IPS DF 6.9 (cell line): ENCODE measurements at places on chromosomes 2 and 18.

- DNase-seq: no peak
Observed at GRCh38 chr2:181038796-181039195, 58.4 kb downstream of the UBE2E3 start.

- DNase-seq: no peak
Observed at GRCh38 chr2:50466685-50467084, 565.2 kb downstream of the NRXN1 start.

- DNase-seq: no peak
Observed at GRCh38 chr2:70508711-70509462, 44.7 kb downstream of the TGFA start.

- no peak for DNase-seq
Observed at GRCh38 chr2:220779931-220780330, 792.2 kb downstream of the EPHA4 start.

DNA sequence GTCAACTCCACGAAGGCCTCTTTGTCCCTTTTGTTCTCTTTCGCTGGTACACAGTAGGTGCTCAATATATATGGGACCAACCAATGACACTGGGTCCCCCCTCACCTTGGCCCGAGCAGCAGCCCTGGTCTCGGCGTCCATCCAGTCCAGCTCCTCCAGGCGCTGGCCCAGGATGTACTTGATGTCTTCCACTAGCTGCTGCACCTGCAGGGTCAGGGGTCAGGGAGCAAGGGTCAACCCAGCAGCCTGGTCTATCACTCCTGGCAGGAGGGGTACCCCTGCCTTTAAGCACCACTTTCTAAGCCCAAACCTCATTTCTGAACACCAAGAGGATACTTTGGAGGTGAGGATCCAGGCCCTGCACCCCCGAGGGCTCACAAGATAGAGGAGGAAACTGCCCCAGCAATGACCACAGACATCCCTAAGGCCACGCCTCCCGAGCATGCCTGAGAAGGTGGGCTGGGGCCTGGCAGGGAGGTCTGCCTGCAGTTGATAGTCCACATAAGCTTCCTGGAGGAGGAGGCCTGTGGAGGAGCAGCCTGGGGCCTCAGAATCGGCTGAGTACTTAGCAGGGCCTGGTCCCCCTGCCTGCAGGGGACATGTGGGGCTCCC, 4.2 kb downstream of the ECEL1 start:
- DNase-seq: no peak

DNA sequence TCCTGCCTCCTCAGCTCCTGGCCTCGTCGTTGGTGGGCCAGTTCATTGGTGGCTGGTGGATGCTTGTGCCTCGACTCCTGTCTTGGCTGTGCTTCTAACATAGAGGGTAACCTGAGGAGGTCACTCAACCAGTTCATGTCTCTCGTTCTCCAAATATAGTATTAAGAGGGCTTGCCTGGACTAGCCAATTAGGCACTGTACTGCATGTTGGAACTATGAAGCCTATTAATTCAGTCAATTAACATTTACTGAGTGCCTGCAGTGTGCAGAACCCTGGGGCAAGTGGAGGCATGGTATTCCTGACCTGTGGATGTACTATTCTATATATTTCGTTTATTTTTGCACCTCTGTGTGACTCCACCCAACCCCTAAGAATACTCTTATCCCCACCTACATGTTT, 89.9 kb upstream of the PELI1 start:
- no peak for DNase-seq

GRCh38 chr2:112121682-112122254, 16.4 kb upstream of the FBLN7 start:
- no peak for DNase-seq

GRCh38 chr2:100376836-100377235, 40.6 kb downstream of the CHST10 start:
- DNase-seq: no peak

DNA sequence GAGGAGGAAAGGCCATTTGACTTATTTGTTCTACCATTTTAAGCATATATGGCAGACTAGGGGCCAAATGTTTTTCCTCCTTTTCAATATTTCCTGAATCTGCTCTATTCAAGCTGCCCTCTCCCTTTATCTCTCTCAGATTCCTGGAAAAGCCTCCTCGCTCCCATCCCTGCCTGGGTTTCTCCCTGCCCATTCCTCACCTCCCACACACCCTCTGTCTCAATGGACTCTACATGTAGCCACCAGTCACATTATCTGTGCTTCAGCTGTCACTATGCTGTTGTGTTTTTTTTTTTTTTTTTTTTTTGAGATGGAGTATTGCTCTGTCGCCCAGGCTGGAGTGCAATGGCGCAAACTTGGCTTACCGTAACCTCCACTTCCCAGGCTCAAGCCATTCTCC, 22.9 kb downstream of the TYMS start:
- DNase-seq: no peak

DNA sequence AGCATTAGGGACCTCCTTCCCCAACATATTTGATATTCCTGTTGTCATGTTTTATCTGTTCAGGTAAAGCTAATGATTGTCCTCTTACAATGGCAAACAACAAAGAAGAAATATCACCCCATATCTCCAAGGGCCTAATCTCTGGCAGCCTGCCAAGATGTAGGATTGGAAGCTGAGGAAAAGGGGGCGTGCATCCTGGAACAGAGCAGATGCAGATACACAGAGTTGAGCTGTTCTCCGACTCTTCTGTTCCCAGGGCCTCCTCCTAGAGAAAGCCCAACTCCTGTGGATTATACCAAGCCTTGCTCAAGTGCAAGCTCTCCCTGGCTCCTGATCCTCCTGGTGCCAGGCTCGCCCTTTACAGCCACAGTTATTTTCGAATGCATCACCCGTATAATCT, 35.2 kb upstream of the CD207 start:
- no peak for DNase-seq

- no peak for DNase-seq
Observed at GRCh38 chr2:216578325-216578724, 54.9 kb upstream of the IGFBP2 start.

DNA sequence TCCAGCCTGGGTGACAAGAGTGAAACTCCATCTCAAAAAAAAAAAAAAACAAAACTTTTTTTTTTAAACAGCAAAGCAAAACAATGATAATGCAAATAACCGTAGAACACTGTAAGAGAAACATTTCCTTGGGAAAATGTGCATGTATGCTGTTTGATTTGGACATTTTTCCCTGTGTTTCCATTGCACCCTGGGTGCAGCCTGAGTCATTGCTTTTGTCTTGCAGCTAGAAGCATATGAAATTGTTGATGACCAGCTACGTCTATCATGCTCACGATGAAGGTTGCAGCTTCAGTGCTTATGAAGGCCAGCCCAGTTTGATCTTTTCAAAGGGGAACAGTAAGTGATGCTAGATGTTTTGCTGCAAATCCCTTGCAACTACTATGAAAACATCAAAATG, 41.5 kb downstream of the MOGAT1 start:
- no peak for DNase-seq

DNA sequence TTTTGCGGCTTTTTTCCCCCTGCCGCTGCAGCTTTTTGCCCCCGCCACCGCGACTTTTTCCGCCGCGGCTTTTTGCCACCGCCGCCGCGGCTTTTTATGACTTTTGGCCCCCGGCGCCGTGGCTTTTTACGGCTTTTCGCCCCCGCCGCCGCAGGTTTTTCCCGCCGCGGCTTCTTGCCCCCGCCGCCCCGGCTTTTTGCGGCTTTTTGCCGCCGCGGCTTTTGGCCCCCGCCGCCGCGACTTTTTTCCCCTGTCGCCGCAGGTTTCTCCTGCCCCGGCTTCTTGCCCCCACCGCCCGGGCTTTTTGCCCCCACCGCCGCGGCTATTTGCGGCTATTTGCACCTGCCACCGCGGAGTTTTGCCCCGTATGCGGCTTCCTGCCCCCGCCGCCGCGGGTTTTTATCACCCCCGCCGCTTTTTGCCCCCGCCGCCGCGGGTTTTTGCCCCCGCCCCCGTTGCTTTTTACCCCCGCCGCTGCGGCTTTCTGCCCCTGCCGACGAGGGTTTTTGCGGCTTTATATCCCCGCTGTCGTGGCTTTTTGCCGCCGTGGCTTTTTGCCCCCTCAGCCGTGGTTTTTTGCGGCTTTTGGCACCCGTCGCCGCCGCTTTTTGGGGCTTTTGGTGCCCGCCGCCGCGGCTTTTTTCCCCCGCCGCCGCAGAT, 2750.9 kb downstream of the RPIA start:
- DNase-seq: no peak

- DNase-seq: no peak
Observed at GRCh38 chr2:53242090-53242489, 525.5 kb upstream of the CHAC2 start.

GRCh38 chr2:239732666-239733010, 292.5 kb downstream of the NDUFA10 start:
- DNase-seq: no peak

- DNase-seq: no peak
Observed at GRCh38 chr2:149132901-149133300, 94.4 kb downstream of the LYPD6B start.

DNA sequence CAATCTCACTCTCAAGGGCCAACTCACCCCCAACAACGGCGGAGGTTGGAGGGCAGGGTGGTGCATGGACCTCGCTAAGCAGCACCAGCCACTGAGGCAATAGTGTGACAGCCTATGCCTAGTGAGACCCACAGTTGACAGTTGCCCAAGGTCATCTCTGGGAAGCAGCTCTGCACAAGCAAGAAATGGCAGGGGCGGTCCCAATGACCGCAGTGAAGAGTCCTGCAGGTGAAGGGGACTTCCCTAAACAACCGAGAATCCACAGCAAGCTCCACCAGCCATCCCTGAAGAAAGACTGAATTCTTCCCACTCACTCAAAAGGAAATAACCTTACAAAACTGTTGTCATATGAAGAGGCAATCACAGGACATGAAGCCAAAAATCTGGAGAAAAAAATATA, 313.4 kb upstream of the ID2 start:
- no peak for DNase-seq

GRCh38 chr2:174827371-174828369, 63.4 kb upstream of the CHRNA1 start:
- DNase-seq: no peak

DNA sequence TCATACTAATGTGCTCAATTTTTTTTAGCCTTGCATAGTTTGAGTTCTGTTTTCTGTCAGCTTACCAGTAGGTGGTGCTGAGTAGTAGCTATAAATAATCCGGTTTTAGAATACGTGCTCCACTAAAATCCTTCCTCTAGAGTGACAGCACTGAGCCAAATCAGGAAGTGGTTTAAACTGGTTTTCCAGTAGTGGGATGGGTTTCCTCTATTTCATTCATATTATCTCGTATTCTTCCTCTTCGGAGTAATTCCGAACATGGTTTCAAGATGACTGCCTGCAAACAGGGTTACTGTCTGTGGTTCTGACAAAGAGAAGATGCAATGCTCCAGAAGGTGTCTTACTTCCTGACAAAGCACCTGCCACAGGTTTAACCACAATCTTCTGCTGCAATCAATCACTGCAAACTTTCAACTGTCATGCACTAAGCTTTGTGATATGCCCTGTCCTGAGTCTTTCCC, 496.9 kb upstream of the VRK2 start:
- DNase-seq: no peak

DNA sequence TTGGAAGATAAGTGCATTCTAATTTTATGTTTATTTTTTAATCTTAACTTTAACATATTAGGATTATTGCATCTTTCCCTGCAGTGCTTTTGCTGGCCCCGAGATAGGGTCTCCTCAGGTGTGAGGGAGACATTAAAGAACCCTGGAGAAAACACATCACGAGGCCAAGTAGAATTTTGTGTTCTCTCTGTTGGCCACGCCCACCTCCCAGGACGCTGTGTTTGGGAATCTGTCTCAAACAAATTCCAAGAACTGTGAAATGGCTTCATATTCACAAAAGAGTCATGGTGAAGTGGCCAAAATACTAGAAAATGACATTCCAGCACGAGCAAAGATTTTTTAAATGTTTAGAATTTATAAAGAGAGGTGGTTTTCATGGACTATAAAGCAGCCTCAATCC, 27.3 kb downstream of the RNF144A start:
- DNase-seq: no peak

GRCh38 chr2:428591-428990, 140.7 kb upstream of the ALKAL2 start:
- no peak for DNase-seq

DNA sequence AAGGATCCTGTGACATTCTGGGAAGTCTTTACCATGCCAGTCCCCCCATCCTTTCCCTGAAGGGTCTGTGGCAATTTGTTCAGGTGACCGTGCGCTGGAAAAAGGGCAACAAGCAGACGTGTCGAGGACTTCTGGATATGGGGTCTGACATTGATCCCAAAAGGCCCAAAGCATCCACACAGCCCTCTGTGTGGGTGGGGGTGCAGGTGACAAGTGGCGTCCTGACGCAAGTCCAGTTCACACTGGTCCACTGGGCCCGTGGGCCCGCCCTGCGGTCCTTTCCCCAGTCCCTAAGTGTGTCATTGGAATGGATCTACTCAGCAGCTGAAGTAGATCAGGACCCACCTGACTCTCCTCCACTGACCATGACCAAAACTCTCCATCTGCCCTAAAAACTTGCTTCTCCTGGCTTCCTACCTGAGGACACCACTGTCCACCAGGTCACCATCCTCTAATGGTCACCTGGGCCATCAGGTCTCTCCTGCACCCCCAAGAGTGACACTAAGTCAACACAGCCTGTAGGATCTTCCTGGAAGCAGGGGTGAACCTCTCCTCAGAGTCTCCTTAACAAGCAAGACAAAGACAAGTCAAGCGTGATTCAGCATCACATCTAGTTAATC, 85.6 kb upstream of the SLC66A3 start:
- DNase-seq: no peak

DNA sequence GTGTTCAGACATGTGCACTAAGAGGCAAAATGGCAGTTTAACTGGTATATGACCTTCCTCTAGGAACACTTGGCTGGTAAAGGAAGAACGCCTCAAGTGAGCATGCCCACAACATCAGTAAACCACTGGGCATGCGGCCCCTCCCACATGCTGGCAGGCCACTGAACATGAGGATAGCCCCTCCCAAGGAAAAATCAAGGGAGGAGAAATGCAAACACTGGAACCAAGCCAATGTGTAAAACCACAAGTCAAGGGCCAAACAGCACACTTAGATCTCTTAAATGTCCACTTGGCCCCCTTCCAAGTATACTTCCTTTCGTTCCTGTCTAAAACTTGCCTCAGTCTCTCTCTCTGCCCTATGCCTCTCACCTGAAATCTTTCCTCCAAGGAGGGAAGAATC, 980.8 kb downstream of the TSN start:
- no peak for DNase-seq

DNA sequence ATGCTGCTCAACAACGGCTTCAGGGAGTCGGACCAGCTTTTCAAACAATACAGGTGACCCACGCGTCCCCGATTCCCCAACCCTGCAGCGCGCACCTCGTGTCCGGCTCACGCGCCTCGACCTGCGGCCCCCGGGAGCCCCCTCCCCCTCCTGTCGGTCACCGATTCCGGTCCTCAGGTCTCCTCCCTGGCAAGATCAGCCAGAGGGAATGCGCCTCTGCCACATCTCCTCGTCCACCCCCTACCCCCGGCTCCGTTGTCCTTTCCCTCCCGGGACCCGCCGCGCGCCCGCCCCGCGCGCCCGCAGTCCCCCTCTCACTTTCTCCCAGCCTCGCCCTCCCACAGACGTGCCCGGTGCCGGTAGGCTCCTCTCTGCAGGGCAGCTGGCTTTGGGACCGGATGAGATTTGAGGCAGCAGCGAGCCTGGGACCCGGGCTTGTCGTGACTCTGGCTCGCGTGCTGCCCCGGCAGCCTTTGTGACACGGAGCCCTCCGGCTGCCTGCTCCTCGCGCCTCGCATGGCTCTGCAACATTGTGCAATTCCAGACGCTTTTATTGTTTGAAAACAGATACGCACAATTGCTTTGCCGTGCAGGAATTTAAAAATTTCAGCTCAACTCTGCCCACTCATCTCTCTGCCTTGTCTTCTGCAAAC, 558 bp downstream of the TTC39C start:
- no peak for DNase-seq

- no peak for DNase-seq
Observed at GRCh38 chr18:75261430-75262223, 51.0 kb downstream of the TSHZ1 start.

- DNase-seq: no peak
Observed at GRCh38 chr2:134023854-134024253, 230.0 kb upstream of the MGAT5 start.
